ENCODE measurements at places on chromosomes 2 and 18. TPM values are rescaled to one million over a fixed set of nuclear protein-coding genes. Genes with fewer than 3 reads are reported as not detected.

DNA sequence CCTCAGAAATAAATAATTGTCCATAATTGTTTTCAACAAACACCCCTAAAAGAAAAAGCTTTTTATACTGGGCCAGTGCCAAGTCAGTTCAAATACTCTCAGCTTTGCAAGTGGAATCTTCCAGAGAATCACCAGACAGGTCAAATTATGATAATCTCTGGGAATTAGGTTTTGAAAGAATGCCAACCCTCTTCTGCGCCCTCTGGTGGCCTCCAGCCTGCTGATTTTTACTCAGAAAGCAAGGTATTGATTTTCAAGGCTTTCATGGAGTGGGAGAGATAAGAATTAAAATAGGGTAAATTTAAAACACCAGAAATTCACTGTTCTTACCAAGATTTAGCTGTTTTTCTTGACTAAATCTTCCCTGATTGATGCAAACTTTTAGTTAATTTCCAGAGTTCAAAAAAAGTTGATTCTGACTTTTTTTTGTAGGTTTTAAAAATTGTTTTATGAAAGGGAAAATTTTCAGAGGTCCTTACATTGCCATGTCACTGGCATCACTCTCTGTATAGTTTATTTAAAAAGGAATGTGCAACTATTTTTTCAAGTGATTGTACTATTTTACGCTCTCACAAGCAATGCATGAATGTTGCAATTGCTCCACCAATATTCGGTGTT, 282.9 kb upstream of the TNP1 start:
- DNase-seq, result no peak

PLCL1 gene
- 0.27 TPM for total RNA-seq

- no peak for DNase-seq
Measured at GRCh38 chr2:216499641-216500218, 1.1 kb downstream of the RPL37A start.

ERBB4 gene
- total RNA-seq, result not detected

AQP4 gene
- total RNA-seq, result not detected

DNA sequence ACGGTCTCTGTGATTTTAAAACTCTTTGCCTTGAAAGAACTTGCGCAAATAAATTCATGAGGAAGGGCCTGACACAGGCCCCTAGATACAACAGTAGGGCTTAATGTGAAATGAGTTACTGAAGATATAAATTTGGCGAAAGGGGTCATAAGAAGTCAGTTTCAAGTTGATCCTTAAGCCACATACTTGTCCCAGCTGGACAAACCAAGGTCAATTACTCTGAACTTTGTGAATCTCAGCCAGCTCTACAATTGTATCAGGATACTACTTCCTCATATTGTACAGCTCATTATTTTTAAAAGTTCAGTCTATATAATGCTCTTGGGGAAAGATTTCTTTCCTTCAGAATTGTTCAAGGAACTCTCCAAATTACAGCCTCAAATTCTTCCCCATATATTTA, 432.8 kb downstream of the METTL4 start:
- no peak for DNase-seq

- no peak for DNase-seq
Measured at GRCh38 chr2:47964722-47965434, 58.6 kb upstream of the FBXO11 start.

DNA sequence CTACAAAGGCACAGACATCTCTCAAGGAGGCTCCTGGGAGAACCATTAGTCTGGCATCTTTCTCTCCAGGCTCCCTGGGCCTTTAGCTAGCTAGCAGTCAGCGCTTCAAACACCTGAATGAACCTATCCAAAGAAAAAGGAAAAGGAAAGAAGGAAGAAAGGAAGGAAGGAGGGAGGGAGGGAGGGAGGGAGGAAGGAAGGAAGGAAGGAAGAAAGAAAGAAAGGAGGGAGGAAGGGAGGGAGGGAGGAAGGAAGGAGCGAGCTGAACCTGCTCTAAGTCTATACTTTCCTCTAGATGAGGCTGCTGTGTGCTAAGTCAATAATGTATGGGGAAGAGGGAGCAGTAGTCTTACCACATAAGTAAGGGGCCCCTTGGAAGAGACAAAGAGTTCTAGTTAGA, 5.1 kb upstream of the BCL11A start:
- DNase-seq, result no peak

- no peak for DNase-seq
Measured at GRCh38 chr2:60862642-60863041, 18.7 kb upstream of the REL start.

DNA sequence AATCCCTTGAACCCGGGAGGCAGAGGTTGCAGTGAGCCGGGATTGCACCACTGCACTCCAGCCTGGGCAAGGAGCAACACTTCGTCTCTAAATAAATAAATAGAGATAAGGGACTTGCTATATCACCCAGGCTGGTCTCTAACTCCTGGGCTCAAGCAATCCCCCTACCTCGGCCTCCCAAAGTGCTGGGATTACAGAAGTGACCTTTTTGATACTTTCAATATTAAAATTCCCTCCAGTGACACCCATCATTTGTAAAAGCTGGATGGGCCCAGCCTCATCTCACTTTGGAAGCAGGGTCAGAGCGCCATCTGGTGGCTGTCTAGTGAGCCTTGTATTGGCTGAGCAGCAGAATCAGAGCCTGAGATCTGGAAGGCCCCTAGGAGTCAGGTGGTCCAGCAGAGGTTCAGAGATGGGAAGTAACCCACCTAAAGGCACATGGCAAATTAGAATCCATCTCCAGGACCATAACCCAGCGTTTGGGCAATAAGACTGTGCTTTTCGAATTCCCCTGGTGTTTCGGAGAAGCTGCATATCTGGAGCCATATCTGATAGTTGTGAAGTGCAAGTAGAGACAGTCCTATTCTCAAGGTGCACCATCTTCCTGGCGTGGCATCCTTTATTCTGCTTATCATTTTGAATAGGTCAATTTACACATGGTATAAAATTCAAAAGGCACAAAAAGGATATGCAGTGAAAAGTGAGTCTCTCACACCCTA, 18.3 kb upstream of the SLC35F6 start:
- peak; percentile 83 for DNase-seq

GRCh38 chr18:79353267-79353666, 42.5 kb upstream of the NFATC1 start:
- DNase-seq, result no peak

DNA sequence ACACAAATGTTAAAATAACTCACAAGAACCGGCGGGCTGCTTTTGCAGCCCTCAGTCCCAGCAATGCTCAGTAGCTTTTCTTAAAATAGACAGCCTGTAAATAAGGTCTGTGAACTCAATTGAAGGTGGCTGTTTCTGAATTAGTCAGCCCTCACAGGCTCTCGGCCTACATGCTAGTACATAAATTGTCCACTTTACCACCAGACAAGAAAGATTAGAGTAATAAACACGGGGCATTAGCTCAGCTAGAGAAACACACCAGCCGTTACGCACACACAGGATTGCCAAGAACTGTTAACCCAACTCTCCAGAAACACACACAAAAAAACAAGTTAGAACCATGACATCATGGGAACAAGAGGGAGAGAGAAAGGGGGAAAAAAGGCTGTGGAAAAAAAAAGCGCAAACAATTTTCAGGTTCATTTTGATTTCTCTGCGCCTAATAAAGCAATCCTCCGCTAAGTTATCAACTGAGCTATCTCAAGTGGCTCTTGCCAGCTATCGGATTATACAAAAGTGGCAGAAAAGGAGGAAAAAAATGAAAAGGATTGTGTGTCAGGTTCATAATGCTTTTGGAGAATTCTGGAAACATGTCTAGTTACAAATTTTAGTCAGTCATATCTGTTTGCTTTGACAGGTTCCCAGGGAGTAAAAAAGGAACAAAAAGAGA, 89.1 kb downstream of the ZEB2 start:
- DNase-seq, result no peak

RUFY4 gene
- total RNA-seq, result 1.1 TPM

- peak; percentile 96 for DNase-seq
Measured at GRCh38 chr18:79507076-79507545, 111.4 kb downstream of the NFATC1 start.

SERPINB2 gene
- total RNA-seq, result 0.27 TPM

- DNase-seq, result no peak
Measured at GRCh38 chr2:133591164-133591563, 22.9 kb upstream of the NCKAP5 start.

DNA sequence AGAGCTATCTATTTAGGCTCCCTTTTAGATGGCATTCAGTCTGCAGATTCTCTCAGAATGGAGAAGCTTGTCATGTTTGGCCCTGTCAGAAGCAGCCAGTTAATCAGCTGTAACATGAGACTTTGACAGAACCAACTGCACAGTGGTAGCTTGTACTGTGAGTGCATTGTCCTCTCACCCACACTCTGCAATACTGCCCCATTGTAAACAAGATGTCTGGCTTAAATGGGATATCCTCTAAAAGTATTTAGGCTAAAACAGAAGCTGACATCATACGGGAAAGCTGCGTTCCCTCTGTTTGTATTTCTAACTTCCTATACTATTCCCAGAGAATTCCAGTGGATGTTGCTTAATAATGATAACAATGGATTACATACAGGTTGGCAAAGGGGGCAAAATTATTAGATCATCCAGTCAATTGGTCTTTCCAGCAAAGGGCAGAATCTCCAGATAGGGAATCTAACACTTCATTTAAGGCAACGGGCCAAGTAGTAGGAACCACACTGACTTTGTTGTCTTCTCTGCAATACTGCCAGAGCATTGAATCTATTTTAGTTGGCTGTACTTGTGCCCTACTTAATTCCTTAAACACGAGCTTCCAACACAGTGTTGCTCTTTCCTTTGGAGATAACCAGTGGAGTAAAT, 15.4 kb upstream of the STAT4 start:
- no peak for DNase-seq

NEU2 gene
- not detected for total RNA-seq

DNA sequence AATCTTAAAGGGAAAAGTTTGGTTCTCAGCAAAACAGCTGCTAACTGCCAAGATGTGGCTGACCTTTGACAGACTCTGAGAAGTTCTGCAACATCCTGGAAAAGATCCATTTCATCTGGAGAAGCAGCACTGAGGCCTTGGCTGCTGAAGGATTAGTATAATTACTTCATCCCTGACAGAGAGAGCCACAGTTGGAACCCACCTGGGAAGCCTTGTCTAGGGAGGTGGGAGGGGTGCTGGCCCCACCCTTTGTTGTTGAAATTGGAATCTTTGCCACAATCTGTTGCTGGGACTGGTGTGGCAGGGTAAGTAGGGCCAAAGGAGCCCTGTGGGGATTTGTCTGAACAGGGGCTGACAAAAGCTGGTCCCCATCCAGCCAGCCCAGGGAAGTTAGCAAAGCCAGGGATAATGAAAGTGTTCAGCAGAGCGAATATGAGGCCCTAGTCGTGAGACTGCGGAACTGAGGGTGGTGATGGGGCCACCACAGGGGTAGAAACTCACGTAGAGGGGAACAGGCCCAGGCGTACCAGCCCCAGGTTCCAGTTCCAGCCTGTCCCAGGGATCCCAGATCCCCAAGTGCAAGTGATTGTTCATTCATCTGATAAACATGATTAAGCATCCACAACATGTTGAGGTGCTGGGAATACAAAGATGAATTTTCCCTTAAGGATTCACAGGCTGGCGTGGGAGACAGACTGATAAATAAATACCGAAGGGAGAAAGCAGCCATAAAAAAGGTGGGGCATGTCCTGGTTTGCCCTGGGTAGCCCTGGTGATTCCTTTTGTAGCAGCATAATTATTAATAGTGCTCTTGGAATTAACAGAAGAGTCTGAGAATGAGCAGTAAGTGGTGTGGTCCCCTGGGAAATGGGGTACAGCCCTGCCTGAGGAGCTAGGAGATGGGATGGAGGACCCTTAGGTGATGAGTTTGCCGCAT, 60.0 kb downstream of the MYO1B start:
- DNase-seq, result no peak

GRCh38 chr2:223055836-223056235, 3.8 kb downstream of the KCNE4 start:
- no peak for DNase-seq

SNTG2 gene
- not detected for total RNA-seq

GRCh38 chr2:125095826-125096225, 1070.7 kb downstream of the CNTNAP5 start:
- DNase-seq, result no peak

TMEM247 gene
- not detected for total RNA-seq

GRCh38 chr18:7958081-7958896, 391.2 kb downstream of the PTPRM start:
- no peak for DNase-seq

C2orf72 gene
- not detected for total RNA-seq

LRRC30 gene
- not detected for total RNA-seq

GRCh38 chr2:43890855-43891254, 52.1 kb downstream of the ABCG8 start:
- DNase-seq, result no peak

- DNase-seq, result no peak
Measured at GRCh38 chr2:236171181-236171679, 3.0 kb upstream of the GBX2 start.

- DNase-seq, result no peak
Measured at GRCh38 chr18:25192065-25192464, 159.9 kb downstream of the ZNF521 start.

DNA sequence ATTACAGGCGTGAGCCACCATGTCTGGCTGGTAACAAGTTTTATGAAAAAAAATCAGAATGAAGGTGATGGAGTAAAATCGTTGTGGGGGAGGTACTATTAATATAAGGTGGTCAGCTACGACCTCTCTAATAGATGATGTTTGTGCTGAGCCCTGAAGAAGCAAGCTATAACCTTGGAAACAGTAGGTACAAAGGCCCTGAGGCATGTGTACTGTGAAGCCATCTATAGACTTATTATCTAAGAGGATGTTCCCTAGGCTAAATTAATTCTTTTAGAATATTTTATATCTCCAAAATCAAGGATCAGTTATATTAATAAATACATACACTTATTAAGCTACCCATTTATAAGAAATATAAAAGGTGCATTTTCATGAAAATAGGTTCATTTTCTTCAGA, 23.3 kb upstream of the SSB start:
- no peak for DNase-seq

EML6 gene
- total RNA-seq, result 2.7 TPM

GRCh38 chr18:54973046-54973445, 13.8 kb upstream of the CCDC68 start:
- DNase-seq, result no peak

DNA sequence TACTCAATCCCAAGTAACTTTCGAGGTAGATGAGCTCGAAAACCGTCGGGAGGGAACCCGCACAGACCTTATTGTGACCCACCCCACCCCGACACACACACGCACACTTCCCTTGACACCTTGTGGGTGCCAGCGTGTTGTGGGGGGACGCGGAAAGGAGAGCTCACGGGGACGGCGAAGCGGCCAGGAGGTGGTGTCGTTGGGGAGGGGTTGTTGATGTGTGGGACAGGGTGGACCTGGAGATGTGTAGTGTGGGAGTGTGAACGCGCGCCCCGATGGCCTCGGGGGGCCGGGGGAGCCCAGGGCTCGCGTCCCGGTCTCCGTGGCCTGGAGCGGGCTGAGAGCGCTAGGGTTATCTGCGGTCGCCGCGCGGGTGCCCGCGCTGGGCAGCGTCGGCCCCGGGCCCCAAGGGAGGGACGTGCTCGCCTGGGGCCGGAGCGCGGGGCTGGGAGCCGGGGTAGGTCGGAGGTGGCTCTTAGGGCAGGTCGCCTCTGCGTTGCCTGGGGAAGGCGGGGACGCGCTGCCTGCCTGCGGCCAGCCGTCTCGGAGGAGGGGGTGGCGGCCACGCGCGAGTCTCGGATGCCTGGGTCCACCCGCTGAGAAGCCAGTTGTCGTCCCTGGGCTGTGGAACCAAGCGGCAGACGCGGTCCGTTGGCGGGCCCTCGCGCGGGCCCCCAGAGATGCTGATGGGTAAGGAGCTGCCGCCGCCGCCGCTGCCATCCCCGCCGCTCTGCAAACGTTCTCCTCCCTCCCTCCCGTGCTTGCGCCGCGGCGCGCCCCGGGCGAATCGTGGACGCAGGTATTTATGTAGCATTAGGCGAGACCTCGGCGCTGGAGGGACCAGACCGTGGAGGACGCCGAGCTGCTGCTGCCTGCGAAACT, 1.6 kb downstream of the KLHL29 start:
- no peak for DNase-seq

GRCh38 chr2:65057391-65058052, 1.3 kb downstream of the CEP68 start:
- DNase-seq, result peak; percentile 79
